ENCODE measurements at places on chromosomes 13 and 19.

GRCh38 chr19:35120492-35120891, 4.9 kb downstream of the FXYD3 start:
- DNase-seq: no peak

DNA sequence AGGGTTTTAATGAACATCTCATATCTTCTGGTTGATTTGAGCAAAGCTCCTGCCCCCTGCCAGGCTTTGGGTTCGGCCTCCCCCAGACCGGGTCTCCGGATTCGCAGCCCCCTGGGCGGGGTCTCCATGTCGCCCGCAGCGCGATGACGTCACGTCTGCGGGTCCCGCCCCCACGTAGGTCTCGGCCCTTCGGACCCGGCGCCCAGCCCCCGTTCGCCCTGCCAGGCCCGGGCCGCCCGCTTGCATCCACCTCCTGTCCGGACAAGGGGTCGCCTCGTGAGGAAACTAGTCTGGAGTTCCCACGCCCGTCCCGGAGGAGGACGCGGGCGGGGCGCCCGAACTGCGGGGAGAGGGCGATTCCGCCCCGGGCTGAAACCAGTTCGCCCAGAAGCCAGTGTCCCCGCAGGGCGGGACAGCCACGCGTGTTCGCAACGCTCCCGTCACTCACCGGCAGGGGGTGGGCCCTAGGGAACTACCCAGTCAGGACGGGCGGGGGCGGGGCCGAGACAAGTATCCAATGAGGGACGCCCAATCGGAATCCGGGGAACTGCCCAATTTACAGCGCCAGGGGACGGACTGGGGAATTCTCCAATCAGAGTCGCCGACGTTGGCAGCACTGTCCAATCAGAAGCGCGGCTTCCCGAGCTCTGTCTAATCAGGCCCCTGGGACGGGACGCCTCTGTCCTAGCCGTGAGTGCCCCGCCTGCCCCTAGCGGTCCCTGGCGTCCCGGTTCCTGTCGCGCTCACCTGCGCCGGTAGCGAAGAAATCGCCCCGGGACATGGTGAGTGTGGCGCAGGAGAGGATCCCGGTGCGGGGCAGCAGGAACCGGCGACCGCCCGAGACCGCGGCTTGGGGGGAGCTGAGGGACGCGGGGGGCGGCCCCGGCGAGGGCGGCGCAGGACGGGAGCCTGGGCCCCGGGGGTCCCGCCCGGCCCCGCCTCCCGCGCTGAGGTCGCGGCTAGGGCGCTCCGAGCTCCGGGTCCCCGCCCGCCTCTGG, at the start of gene ZNF555:
Gene ZNF555 (plus strand): TSS at position 682 of the 998 bp plus-strand sequence. CDS start 98 bp downstream, at position 780.
- DNase-seq: peak; percentile 97

- no peak for DNase-seq
Measured at GRCh38 chr13:114151565-114152284, 19.3 kb upstream of the RASA3 start.

DNA sequence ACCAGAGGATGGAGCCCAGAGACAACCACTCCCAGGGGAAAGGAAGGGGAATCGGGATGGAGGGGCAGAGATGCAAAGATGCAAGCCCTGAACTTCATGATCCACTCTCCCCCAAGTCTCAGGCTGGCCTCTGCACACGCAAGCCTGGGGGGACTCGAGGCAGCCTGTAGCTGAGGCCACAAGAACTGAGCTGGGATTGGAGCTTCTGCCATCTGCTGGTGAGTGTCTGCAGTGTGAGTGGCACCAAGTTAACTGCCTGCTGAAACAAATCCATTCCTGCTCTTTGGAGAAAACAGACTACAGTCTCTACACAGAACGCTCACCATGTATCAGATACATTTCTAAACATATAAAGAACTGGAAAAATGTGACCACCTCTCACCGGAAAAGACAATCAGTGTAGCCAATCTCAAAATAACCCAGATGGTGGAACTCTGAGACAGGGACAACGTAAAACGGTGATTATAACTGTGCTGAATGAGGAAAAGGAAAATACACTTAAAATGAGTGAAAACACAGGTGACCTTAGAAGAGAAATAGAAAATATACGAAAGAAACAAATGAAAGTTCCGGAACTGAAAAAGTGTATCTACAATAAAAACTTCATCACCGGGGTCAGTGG, 62.1 kb downstream of the KLF2 start:
- peak; percentile 57 for DNase-seq

DNA sequence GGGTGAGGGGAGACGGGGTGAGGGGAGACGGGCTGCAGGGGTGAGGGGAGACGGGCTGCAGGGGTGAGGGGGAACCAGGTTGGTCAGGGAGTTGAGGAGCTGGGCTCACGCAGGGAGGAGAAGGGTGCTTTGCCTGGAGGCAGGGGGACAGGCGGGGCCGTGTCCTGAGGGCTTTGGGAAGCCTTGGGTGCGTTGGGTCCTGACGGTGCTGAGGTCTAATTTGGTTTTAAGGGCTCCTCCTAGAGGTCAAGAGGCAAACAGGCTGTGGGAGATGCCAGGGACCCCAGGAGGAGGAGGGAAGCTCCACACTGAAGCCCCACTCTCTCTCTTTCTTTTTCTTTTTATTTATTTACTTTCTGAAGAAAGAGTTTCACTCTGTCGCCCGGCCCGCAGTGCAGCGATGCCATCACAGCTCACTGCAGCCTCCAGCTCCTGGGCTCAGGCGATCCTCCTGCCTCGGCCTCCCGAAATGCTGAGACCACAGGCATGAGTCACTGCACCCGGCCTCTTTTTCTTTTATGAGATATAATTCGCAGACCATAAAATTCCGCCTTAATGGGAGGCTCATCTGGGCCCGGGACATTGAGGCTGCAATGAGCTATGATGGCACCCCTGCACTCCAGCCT, 9.3 kb upstream of the MISP start:
- peak; percentile 5 for DNase-seq

DNA sequence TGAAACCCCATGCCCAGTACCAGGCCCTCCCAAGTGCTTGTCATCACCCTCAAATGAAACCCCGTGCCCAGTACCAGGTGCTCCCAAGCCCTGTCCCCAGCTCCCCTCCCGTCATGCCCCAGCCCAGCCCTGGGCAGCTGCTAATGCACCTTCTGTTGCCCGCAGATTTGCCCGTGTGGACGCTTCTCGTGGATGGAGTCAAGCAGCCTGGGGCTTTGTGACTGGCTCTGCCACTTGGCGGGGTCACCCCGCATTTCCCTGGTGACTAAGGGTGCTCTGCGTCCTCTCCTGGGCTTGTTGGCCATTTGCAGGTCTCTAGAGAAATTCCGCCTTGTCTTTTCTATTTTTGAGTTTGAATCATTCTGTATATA, 82.7 kb downstream of the ATP11A start:
- no peak for DNase-seq

GRCh38 chr13:24906268-24906667, 142.3 kb downstream of the RNF17 start:
- DNase-seq: no peak

- DNase-seq: no peak
Measured at GRCh38 chr19:47572635-47573034, 313 bp downstream of the ZNF541 start.

DNA sequence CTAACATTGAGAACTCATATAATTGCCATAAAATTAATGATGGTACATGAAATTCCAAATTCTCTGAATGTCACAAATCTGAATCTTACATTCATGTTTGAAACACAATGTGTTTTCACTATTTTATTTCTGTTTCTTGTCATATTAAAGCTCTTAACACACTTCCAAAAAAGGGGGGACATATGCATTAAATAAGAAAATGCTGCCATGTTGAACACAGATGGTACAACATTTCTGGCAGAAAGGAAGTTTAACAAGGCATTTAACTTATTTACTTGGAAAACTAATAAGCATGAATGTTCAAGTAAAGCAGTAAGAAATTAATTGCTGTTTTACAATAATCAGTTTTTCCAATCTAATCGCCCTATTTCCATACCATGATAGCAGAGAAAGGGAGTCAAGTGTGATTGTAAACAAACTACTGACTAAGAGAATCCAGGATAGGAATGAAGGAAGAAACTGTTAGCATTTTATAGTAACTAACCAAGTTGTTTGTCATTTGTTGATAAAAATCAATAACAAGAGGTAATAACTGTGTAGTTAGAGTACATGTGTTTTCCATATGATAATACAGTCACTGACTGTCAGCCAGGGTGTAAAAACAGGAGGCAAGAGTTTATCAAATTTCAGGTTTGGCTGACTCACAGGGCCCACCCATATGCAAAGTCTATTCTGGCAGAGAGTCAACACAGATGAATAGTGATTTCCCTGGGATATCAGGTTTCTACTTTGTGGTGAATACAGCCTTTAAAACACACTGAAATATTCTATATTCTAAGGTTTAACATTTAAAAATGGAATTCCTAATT, 5.7 kb upstream of the FOXO1 start:
- no peak for DNase-seq

GRCh38 chr13:76148374-76148773, 512.2 kb downstream of the LMO7 start:
- DNase-seq: no peak

DNA sequence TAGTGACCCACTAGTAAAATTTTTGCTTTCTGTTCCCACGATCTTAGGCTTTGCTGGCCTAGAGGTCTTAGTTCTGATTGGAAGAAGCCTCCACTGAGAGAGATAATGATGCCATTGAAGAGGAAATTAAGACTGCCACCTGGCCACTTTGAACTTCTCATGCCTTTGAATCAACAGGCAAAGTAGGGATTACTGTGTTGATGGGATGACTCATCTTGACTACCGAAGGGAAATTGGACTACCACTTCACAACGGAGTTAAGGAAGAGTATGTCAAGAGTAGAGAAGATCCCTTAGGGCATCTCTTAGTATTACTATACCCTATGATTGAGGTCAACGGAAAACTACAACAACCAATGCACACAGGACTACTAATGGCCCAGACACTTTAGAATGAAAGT, 12.7 kb upstream of the FREM2 start:
- DNase-seq: no peak

GRCh38 chr13:26449063-26449848, 108.2 kb upstream of the WASF3 start:
- no peak for DNase-seq

- DNase-seq: no peak
Measured at GRCh38 chr19:16366056-16366432, 41.4 kb downstream of the KLF2 start.

DNA sequence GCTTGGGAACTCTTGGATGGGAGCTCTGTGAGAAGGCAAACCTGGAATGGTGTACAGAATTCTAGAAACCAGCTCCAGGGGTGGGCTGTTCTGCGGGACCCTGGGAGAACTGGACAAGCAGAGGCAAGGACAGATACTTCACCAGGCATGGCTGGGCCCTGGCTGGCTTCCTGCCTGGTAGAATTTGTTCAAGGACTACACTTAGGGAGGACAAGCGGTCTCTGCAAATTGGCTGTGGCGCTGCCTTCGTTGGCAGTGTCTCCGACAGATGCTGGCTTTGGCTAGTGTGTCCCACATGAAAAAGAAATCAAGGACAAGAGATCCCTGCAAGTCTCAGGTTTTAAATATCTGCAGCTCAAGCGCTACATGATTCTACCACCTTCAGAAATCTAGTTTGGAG, 12.4 kb downstream of the CEBPG start:
- no peak for DNase-seq

- DNase-seq: no peak
Measured at GRCh38 chr19:19271828-19272599, 1.1 kb downstream of the TM6SF2 start.

GRCh38 chr19:17035842-17036424, 9.3 kb upstream of the CPAMD8 start:
- DNase-seq: no peak

GRCh38 chr19:8110931-8111330, 38.5 kb downstream of the FBN3 start:
- DNase-seq: no peak

GRCh38 chr19:16160445-16160942, 12.8 kb downstream of the CIB3 start:
- DNase-seq: no peak

DNA sequence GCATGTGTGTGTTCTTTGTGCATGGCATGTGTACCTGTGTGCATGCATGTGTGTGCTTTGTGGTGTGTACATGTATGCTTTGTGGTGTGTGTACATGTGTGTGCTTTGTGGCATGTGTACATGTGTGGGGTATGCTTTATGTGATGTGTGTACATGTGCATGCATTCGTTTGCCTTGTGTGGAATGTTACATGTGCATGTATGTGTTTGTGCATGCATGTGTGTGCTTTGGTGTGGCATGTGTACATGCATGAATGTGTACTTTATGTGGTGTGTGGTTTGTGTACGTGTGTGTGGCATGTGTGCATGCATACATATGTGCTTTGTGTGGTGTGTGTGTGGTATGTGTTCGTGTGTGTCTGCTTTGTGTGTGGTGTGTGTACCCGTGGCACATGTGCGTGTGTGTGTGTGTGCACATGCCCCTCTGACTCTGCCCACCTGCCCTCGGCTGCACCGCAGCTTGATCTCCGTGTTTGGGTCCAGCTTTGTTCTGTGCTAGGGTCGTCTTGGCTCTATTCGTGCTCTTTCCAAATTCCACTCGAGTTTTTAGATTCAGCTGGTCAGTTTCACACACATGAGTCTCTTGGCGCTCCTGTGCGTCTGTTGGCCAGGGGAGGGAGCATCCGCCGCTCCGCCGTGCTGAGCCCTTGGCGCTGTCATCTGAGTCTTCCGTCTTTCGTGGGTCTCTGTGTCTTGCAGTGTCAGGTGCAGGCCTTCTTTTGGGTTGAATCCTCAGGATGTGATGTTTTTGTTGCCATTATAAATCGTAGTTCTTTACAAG, 46.5 kb upstream of the TFDP1 start:
- no peak for DNase-seq

DNA sequence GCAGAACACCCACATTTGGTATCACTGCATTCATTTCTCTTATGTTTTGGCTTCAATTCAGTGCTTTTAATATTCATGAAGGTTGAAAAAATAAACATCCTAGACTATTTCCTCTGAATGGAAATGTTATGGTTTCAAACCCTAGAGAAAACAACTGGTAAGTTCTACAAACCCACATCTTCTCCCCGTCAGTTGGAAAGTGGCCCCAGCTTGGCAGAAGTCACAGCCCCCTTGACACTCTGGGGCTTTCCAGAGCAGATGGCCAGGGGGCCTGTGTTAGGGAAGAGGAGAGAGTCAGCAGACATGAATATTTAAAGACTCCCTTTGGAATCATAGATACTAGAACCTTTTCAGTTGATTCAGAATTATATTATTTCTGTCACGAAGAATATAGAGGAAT, 123.9 kb downstream of the SHISA2 start:
- DNase-seq: no peak

DNA sequence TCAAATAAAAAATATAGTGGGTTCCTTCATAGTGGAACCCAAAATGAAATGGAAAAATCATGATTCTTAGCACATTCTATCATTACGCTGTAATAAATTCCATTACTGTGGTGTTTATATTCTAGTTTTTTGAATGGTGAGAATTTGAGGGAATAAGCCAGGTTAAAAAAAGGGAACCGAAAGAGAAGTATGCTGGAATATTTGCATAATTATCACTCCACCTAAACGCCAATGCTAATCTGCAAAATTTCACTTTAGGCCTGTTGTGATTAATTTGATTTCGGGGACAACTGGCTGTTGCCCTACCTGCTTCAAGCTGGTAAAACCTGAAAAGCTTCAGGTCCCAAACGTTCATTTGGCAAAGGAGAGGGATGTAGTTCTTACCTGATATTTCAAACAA, 32.1 kb upstream of the SCEL start:
- DNase-seq: no peak

Measured in activated CD4-positive, alpha-beta T cell treated with anti-CD3 and anti-CD28 coated beads, Interleukin-2, amount 50 U/mL, for 16 hours (primary cell).